Common myeloid progenitor, CD34-positive (primary cell): ENCODE measurements at places on chromosomes 12 and 14.

- DNase-seq, result no peak
Observed at GRCh38 chr12:20865873-20866272, 55.4 kb downstream of the SLCO1B3 start.

DNA sequence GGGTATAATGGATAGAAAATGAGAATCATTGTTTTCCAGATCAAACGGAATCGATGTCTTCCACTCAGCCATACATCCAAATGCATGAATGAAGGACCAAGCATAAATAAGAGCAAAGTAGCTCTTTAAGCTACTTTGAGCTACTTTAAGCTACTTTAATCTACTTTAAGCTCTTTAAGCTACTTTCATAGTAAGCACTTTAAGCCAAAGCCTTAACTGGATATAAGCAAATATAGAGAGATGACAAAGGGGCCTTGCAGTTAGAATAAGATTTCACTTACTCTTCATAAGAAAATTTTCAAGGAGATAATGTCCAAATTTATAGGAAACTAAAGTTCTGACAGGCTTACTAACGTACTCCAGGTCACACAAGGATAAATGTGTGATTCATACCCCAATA is 355.6 kb upstream of the KITLG start:
- DNase-seq, result no peak

GRCh38 chr12:32756476-32757066 is 874 bp upstream of the YARS2 start:
- DNase-seq, result no peak

DNA sequence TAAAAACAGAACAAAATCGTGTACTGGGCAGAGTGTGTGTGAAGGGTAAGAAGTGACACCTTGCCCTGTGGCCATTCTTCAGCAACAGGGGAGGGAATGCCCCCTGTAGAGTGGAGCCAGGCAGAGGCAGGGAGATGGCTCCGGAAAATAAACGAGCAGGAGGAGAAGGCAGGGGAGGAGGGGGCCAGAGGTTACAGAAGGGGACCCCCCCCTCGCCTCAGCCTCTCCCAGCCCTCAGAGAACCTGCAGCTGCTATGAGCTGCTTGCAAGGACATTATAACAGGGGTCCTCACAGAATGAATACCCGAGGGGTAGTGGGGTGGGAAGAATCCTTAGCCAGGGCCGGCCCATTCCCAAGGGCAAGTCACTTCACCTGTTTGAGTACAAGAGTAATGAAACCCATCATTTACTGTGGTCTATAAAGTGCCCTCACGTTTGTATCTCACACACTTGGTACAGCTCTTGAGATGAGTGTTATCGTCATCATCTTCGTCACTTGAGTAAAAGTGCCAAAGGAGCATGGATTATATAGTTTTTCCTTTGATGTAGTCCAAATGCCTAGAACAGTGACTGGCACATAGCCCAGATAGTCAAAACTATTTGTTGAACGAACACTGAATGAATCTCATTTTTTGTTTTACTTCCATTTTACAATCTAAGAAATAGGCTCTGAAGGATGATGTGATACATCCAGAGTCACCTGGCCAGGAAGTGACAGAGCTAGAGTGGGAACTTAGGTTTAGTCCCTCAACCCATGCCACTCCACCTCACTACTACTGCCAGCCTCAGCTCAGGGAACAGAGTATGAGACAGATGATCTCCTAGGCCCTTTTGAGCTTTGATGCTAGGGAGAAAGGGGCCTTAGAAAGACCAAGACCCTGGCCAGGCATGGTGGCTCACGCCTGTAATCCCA is 14.5 kb downstream of the SCNN1A start:
- DNase-seq, result no peak

DNA sequence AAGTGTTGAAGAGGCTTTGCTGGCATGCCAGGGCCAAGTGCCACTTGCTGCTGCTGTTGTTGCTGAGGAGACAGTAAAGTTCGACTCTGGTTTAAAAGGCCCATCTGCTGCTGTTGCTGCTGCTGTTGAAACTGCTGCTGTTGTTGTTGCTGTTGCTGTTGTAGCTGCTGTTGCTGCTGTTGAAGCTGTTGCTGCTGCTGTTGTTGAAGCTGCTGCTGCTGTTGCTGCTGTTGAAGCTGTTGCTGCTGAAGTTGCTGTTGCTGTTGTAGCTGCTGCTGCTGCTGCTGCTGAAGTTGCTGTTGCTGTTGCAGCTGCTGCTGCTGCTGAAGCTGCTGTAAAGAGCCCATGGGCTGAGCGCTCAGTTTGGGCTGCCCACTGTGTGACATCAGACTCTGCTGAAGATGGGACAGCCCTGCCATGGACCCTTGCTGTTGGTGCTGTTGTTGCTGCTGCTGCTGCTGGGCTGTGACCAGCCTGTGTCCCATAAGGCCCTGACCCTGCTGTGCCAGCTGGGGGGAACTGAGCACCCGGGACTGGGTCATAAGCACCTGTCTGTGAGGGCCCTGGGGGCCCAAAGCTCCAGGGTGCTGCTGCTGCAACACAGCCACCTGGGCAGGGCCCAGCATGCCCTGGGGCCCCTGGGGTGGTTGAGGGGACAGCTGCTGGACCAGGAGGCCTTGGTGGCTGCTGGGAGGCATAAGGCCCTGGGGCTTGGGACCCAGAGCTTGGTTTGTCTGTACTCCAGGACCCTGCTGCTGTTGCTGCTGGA is 14.3 kb upstream of the PRKAG1 start:
- no peak for DNase-seq

- DNase-seq, result no peak
Observed at GRCh38 chr14:94008234-94008633, 11.1 kb downstream of the CCDC197 start.

DNA sequence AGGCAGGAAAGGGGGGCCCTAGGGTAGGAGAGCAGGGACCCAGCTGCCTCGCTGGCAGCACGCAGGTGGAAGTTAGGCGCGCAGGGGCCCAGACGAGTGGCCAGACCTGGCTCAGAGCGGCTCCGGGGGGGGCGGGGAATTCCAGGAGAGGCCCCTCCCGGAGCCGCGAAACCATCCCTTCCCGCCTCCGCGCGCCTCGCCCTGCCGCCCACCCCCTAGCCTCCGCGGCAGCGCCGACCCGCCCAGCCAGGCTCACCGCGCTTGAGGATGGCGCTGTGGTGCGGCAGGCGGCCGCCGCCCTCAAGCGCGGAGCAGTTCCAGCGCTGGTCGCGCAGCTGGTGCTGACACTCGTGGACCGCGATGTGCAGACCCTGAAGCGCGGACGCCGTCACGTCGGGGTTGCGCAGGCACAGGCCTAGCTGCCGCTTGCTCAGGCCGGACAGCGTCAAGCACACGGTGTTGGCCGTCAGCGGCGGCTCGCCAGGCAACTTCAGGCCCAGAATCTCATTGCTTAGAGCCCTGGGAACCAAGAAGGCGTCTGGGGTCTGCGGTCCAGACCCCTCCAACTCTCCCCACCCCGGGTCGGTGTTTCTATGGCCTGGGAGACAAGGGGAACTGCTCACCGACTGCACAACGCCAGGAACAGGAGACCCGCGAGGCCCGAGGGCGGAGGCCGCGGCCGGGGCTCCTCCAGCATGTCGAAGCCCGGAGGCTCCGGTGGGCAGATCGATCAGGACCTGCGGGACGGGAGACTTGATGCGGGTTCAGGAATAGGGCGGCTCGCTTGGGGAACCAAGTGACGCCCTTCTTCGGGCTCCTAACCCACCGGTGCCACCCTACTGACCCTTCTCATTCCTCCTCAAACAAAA is 1.5 kb downstream of the WNT10B start:
- peak; percentile 60 for DNase-seq

GRCh38 chr12:95228617-95229016 is 11.0 kb downstream of the VEZT start:
- DNase-seq, result no peak

GRCh38 chr14:92565718-92566115 is 52.1 kb downstream of the RIN3 start:
- no peak for DNase-seq

GRCh38 chr14:61813096-61813606 is 50.9 kb downstream of the SNAPC1 start:
- no peak for DNase-seq

DNA sequence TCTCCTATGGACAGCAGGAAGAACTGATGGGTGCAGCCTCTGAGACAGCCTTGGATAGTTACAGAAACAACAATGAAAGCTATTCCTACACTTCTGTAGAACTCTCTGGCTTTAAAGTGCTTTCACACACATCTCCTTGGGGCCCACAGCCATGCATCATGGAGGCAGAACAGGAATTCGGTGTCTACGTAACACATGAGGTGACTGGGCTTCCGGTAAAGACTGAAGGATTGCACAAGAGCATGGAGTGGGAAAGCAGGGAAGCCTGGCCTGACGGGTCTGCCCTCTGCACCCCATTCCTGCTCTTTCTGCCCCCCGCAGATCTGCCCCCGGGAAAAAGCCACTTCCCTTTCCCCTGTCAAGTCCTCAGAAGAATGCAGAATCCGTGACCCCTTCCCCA is 82.6 kb downstream of the VWF start:
- no peak for DNase-seq

DNA sequence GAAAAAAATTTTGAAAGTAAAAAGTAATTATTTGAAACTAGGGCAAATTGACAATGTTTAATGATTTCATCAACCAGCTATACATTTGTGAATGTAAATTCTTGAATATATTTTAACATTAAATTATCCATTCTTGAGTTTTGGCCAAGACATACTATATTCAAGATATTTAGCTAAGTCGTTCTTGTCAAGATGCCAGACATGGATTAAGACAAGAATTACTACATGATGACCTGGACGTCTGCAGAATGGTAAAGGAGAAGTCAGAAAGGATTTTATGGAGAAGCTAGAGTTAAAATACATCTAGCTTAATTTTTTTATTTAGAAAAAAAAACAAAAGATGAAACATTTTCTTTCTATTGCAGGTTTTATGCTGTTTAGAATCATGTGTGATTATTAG is 255.8 kb downstream of the TMTC2 start:
- no peak for DNase-seq

- DNase-seq, result peak; percentile 31
Observed at GRCh38 chr14:85528897-85529631, 880 bp upstream of the FLRT2 start.

- DNase-seq, result no peak
Observed at GRCh38 chr14:89466944-89467343, 49.9 kb upstream of the FOXN3 start.

- peak; percentile 45 for DNase-seq
Observed at GRCh38 chr12:106736051-106736957, 38.2 kb upstream of the RIC8B start.

DNA sequence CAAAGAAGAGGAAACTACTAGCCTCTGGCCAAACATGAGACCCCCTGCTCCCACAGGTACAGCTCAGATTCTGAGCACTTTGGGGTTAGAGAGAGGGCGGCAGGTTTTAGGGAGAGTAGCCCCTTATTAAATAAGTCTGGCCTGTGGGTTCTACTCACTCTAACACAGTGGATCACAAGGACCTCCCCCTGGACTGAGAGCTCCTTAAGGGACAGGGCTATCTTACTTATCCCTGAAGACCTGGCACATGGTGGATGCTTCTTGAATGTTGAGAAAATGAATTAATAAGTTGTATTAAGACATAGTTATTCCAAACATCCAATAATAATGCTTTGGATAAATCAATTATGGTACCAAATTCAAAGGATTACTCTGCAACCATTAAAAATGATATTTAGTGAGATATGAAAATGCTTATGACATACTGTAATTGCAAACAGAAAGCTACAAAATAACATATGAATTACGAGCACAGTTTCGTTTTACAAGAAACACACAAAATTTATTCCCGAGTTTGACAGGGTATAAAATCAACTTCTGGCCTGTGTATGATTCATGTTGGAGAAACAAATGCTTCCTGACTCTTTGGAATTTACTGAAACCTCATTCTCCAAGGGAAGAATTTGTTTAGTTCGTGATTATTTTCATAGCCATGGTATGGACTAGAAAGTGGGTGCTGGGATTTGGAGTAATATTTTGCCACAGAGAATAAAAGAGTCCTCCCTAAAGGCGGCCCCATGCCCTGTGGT is 59.3 kb upstream of the BDKRB2 start:
- no peak for DNase-seq

DNA sequence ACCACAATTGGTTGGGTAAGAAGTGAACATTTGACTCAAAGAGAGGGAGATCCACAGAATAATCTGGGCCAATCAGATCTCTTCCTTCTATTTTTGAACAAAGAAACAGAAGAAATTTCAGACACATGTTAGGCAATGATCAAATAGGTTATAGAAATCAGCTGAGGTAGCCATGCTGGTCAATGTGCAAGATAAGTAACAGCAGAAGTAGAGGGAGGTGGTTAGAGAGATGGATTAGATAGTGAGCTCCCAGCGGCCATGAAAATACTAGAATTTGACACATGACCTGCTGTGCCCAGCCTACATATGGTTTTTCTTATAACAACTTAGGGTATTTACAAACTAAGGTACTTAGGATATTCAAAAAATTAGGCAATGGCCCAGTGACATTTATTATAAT is 230.9 kb upstream of the ARID2 start:
- DNase-seq, result no peak

DNA sequence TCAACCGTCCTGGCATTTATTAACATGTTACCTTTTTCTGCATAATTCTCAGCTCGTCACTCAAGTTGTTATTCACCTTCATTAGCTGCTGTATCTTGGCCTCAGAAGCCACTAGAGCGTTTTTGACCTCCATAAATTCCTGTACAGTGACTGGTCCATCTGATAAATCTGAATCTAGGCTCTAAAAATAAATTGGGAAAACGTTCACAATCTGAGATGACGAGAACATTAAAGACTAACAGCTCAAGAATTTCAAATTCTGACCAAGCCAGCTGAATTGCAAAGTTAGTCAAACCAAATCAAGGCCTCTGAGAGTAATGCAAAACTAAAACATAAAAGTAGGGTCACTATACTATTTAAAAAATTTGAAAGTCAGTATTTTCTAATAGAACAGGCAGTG is 45.0 kb downstream of the GIT2 start:
- DNase-seq, result no peak

DNA sequence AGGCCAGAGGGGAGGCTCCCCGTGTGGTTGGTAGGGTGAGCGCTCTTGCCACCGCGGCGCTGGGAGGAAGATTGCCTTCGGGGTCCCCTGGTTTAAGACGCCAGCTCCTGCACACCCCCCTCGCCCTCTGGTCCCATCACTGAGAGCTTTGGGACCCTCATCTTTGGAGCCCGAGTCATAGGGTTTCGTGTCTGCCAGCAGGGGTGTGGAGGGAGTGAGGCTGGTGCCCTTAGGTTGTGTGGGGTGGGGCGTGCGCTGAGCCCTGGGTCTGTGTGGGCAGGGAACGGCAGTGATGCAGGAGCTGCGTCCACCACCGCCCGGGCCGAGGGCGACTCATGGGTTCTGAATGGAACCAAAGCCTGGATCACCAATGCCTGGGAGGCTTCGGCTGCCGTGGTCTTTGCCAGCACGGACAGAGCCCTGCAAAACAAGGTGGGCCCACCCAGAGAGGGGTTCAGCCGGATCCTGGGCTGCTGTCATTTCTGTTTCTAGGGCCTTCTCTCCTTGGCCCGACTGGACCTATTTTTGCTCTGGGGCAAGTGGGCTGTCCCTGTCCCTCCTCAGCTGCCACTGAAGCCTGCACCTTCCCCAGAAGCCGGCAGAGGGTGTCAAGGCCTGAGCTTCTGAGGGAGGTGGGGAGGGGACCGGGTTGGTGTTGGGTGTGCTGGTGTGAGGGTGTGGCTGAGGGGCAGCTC is 12.1 kb downstream of the ACADS start:
- DNase-seq, result no peak

GRCh38 chr14:61555056-61555838 is 140.1 kb upstream of the HIF1A start:
- no peak for DNase-seq

- no peak for DNase-seq
Observed at GRCh38 chr14:36998686-36999085, 173.7 kb downstream of the SLC25A21 start.

GRCh38 chr12:132176920-132177551 is 32.8 kb downstream of the NOC4L start:
- no peak for DNase-seq

GRCh38 chr12:106417926-106418910 is 60.7 kb downstream of the POLR3B start:
- DNase-seq, result no peak
